ENCODE measurements at places on chromosomes 7 and 10. TPM values are rescaled to one million over a fixed set of nuclear protein-coding genes. Genes with fewer than 3 reads are reported as not detected.

DNA sequence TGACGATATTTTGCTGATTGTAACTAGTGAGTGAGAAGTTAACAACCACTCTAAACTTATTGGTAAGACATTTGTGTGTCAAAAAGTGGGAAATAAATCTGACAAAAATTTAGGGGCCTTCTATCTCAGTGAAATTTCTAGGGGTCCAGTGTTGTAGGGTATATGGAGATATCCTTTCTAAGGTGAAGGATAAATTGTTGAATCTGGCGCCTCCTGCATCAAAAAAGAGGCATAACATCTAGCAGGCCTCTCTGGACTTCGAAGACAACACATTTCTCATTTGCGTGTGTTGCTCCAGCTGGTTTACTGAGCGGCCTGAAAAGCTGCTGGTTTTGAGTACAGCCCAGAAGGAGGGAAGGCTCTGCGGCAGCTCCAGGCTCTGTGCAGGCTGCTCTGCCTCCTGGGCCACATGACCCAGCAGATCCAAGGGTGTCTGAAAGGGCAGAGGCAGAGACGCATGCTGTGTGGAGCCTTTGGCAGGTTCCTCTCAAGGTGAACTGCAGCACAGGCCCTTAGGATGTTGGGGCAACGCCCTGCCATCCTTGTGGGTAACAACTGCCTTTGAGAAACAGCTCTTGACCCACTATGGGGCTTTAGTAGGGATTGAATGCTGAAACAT lies 72.4 kb downstream of the LMBR1 start:
- H3K27ac ChIP-seq, result no peak overlapping the region
- no peaks in the 10 kb centered on the region for H3K4me1 ChIP-seq
- no peak overlapping the region for H3K4me3 ChIP-seq
- DNase-seq, result no peak
- H3K36me3 ChIP-seq, result no peaks in the 10 kb centered on the region

DNA sequence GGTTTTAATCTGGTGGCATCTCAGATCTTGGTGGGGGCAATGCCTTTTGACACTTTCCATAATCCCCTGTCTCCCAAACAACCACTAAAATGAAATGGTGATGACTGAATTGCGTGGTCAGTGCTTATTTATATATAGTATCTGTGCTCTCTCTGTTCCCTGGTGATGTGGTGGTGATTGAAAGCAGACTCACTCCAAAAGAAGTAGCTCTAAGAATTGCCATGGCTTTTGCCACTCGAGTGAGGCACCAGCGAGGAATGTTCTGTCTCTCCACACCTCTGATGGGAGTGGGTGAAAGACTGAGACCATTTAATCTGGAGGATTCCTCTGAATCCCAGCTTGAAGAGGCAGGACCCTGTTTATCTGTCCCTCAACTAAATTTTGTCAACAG lies 2.8 kb downstream of the DUSP5 start:
- H3K27me3 ChIP-seq, result peaks cover 25% of the 10 kb centered on the region
- DNase-seq, result no peak
- H3K27ac ChIP-seq, result no peak overlapping the region
- peaks cover 4% of the 10 kb centered on the region for H3K36me3 ChIP-seq
- H3K4me3 ChIP-seq, result 0 out of 2 replicates have a peak overlapping the region, but pooled peaks have one; percentile 17
- peaks cover 19% of the 10 kb centered on the region for H3K4me1 ChIP-seq

DNA sequence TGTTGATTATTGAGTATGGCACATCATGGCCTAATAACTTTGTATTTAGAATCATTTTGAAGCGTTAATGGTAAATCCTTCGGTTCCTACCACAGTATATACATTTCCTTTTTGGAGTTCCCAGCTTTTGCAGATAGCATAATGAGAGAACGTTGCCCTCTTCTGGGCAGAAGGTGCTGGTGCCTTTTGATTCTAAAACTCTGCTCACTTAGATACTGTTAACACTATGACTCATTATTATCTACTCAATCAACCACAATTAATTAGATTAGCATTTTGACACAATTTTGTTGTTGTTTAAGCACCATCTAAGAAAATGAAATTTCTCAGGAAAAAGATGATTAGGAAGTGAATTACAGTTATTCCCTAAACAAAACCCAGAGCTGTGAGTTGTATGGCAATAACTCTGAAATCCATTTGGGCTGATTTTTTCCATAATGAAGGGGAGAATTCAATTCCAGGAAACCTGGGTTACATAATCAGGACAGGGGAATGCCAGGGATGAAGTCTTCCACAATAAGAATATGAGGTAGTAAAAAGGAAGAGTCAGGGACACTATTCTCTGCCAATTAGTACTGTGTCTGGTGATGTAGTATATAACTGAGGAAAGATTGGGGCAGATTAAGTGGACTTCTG lies 11.5 kb upstream of the DLD start:
- H3K4me1 ChIP-seq, result no peaks in the 10 kb centered on the region
- DNase-seq, result no peak
- no peak overlapping the region for H3K27ac ChIP-seq
- H3K4me3 ChIP-seq, result no peak overlapping the region

The ZKSCAN5 gene
- total RNA-seq, result 13.5 TPM

The BCAP29 gene
- total RNA-seq, result 18.1 TPM

DNA sequence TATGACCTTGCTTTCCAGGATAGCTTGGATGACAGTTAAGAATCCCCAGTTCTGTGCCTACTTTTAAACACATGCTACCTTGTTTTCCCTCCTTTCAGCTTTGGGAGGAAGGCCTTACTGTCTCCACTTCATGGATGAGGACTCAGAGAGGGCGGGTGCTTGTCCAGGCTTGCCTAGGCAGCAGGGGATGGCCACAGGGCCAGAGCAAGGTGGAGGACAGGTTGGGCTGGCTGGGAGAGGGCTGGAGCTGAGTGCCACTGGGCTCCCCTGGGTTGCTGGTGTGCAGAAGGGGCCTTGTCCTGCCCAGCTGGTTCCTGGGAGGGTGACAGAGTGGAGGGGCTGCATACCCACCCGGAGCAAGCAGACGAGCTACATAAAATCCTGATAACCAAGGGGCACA lies 117.8 kb downstream of the GRK5 start:
- H3K4me3 ChIP-seq, result no peak overlapping the region
- H3K36me3 ChIP-seq, result no peaks in the 10 kb centered on the region
- no peak for DNase-seq
- no peaks in the 10 kb centered on the region for H3K4me1 ChIP-seq

The DENND11 gene
- 26.8 TPM for total RNA-seq

GRCh38 chr10:5373307-5373706 lies 8.5 kb downstream of the UCN3 start:
- no peak overlapping the region for H3K4me3 ChIP-seq
- H3K4me1 ChIP-seq, result no peaks in the 10 kb centered on the region
- H3K36me3 ChIP-seq, result no peaks in the 10 kb centered on the region
- H3K27me3 ChIP-seq, result no peaks in the 10 kb centered on the region
- no peak for DNase-seq

The PLEKHS1 gene
- not detected for total RNA-seq

DNA sequence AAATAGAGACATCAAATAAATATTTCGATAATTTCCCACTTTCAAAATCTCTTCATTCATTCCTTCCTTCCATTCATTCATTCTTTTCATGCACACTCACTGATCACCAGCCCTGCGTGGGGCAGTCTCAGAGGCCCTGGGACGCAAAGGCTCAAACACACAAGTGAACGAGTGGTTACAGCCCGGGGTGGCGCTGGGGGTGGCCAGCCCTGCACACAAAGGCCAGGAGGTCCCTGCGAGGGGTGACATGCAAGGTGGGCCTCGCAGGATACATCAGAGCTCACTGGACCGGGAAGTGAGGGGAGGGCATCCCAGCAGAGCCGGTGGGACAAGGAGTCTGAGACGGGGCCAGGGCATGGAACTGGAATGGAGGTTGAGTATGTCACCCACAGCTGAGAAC lies 29.9 kb upstream of the TTYH3 start:
- H3K27me3 ChIP-seq, result no peaks in the 10 kb centered on the region
- H3K4me3 ChIP-seq, result no peak overlapping the region
- H3K36me3 ChIP-seq, result no peaks in the 10 kb centered on the region
- no peak overlapping the region for H3K27ac ChIP-seq

GRCh38 chr7:65429642-65430343 lies 56.1 kb downstream of the ZNF92 start:
- no peaks in the 10 kb centered on the region for H3K36me3 ChIP-seq
- no peak overlapping the region for H3K27ac ChIP-seq
- DNase-seq, result no peak
- H3K4me3 ChIP-seq, result no peak overlapping the region
- H3K4me1 ChIP-seq, result no peaks in the 10 kb centered on the region
- no peaks in the 10 kb centered on the region for H3K27me3 ChIP-seq

DNA sequence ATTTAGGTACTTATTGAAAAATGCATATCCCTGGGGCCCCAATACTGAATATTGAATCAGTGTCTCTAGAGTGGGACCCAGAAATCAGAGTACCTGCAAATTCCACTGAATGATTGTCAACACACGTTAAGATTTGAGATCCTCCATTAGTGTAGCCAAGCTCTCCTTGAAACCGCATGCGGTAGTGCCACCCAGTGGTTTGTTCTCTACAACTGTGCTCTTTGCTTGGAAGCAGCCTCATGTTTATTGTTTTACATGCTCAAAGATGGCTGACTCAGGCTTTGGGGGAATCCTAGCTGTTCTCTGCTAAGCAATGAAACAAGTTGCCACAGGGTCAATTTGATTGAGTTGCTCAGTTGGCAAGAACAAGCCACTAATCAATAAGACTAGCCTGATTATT lies 340.2 kb upstream of the CELF2 start:
- no peaks in the 10 kb centered on the region for H3K4me1 ChIP-seq
- H3K27ac ChIP-seq, result no peak overlapping the region
- DNase-seq, result peak; percentile 67

DNA sequence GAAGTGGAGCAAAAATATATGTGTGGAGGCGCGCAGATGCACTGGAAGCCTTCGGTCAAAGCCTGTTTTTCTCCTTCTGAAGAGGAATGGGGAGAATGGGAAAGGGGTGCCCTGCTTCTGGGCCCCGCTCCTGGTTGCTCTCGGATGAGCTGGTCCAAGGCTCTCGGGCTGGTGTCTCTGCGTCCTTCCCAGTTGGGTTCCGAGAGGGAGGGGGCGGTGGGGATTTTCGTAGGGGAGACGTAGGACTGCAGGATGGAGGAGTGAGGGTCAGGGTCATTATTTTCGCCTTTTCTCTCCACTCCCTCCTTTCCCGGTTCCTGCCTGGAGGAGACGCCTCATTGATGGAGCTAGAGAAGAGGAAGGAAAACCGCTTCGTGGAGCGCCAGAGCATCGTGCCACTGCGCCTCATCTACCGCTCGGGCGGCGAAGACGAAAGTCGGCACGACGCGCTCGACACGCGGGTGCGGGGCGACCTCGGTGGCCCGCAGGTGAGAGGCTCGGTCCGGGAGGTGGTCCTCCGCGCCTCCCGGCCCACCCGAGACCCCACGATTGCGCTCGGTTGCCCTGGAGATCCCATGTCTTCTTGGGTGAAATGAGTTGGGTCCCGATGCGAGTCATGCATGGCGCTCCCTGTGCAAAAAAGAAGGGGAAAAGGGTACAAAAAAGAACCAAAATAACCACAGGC lies 790 bp downstream of the ADAM22 start:
- H3K4me3 ChIP-seq, result peak overlapping the region; percentile 87
- 0 out of 2 replicates have a peak, but pooled peaks cover 3% of the 10 kb centered on the region for H3K27me3 ChIP-seq
- DNase-seq, result peak; percentile 70
- peaks cover 10% of the 10 kb centered on the region for H3K36me3 ChIP-seq

DNA sequence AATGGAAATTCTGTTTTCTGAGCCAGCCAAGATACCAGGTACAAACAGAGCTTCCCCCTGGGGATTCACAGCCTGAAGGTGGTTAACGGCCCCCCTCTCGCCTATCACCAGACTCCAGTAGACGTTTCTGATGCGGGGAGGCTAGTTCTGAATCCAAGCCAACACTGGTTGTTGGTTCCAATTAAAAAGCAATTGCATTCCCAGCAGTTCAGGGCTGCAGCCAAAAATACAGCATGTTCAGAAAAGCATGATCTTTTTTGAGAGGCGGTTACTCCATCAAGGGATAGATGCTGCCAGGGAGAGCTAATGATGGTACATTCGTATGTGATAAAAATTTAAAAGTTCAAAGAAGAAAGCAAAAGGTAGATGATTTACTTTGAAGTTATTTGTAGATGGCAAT lies 481.0 kb downstream of the GALNT17 start:
- DNase-seq, result no peak
- H3K36me3 ChIP-seq, result no peaks in the 10 kb centered on the region
- no peaks in the 10 kb centered on the region for H3K27me3 ChIP-seq
- H3K27ac ChIP-seq, result no peak overlapping the region

DNA sequence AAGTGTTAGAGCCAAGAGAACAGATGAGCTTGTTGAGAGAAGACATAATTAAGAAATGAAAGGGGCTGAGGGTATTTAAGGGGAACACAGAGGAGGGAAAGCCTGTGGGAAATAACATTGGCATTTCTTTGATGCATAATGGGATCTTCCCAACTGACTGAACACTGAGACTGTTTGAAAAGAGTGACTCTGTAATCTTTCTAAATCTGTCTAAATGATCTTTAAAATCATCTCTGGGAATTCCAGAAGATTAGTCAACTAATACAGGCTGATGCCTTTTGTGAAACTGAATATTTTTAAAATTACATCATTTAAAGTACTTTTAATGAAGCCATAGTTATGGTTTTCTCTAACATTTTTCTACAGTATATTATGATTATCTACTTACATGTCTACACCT lies 17.4 kb upstream of the SLC35G1 start:
- H3K4me3 ChIP-seq, result no peak overlapping the region
- no peaks in the 10 kb centered on the region for H3K27me3 ChIP-seq
- no peak overlapping the region for H3K27ac ChIP-seq
- H3K4me1 ChIP-seq, result peaks cover 2% of the 10 kb centered on the region
- no peaks in the 10 kb centered on the region for H3K36me3 ChIP-seq
- no peak for DNase-seq

DNA sequence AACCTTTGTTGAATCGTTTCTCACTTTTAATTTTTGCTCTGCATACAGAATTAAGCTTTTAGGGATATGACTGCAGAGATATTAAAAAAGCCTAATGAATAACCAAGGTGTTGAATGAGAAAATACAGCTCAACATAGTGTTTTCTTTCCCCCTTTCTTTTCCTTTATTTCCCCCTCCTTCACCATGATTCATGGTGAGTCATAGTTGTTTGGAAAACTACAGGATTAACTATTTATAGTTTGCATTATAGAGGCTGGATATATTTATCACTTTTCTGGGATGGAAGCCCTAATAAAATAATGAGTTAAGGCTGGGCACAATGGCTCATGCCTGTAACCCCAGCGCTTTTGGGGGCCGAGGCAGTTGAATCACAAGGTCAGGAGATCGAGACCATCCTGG lies 115.0 kb downstream of the DNAJB9 start:
- H3K4me1 ChIP-seq, result no peaks in the 10 kb centered on the region
- H3K27me3 ChIP-seq, result no peaks in the 10 kb centered on the region
- no peaks in the 10 kb centered on the region for H3K36me3 ChIP-seq
- no peak overlapping the region for H3K4me3 ChIP-seq

All from H1 (cell line).